Activated CD8-positive, alpha-beta memory T cell treated with anti-CD3 and anti-CD28 coated beads, Interleukin-2, amount 50 U/mL, for 4 hours (primary cell): ENCODE measurements at places on chromosomes 6 and 20.

GRCh38 chr6:169804427-169804826, 53.0 kb downstream of the ERMARD start:
- no peak for DNase-seq

GRCh38 chr6:14472986-14473337, 355.4 kb downstream of the CD83 start:
- DNase-seq: no peak

- DNase-seq: no peak
Observed at GRCh38 chr6:113597231-113597583, 259.9 kb upstream of the MARCKS start.

DNA sequence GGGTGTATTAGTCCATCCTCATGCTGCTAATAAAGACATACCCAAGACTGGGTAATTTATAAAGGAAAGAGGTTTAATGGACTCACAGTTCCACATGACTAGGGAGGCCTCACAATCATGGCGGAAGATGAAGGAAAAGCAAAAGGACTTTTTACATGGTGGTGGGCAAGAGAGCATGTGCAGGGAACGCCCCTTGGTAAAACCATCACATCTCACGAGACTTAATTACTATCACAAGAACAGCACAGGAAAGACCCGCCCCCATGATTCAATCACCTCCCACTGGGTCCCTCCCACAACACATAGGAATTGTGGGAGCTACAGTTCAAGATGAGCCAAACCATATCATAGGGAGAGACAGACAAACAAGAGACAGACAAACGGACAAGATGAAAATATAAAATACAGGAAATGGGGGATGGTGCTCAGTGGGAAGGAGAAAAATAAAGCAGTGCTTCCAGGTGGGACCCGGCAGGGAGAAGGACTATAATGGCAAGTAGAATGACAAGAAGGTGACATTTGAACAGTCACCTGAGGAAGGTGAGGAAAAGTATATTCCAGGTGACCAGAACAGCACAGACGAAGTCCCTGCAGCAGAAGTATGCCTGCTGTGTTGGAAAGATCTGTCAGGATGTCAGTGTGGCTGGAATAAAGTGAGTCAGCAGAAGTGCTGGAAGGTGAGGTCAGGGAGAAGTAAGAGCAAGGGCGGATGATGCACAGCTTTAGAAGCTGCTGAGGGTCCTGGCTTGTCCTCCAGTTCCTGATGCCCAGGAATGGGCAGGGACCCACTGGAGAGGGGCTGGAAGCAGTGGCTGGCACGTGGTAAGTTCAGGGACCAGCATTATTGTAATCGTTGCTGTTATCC, 61.1 kb downstream of the SLC2A10 start:
- DNase-seq: no peak

DNA sequence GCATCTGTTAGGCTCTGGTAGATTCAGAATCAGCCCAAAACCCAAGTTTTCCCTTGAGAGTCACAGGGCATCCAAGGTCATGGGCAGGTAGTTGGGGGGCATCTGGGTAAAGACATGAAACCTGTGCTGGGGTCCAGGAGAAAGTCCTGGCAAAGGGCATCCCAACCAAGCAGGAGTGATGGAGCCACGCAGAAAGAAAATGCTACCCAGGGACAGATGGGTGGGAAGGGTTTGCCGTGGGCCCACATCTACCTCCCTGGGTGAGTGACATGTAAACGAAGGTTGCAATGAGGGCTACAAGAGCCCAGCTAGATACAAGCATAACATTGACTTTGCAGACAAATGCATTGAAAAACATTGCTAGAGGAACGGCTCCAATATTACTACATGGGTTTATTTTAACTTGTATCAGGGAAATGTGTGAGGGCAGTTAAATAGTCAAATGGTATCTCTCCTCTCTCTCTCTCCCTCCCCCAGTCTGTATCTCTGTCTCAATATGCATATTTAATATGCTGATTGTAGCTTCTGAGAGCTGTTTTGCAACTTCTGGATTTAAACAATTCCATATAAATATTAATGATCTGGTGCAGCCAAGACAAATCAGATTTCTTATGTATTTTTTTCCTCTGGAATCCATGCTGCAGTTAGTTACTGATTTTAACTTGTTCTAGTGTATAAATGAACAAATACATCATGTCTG, 135.7 kb downstream of the SYNDIG1 start:
- no peak for DNase-seq

- DNase-seq: no peak
Observed at GRCh38 chr20:51715163-51715855, 52.9 kb downstream of the ATP9A start.

DNA sequence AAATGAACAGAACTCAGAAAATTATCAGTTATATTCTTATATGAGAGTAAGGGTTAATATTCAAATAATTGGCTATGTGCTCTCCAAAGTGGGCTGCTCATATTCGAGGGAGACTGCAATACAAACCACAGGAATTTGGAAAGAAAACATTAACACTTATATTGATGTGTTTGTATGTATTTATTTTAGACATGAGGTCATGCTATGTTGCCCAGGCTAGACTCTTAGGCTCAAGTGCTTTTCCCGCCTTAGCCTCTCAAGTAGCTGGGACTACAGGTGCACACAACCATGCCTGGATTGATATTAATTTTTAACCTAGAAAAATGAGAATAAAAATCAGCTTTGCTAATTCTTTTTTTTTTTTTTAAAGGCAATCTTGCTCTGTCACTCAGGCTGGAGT, 35.0 kb downstream of the BTBD9 start:
- no peak for DNase-seq

DNA sequence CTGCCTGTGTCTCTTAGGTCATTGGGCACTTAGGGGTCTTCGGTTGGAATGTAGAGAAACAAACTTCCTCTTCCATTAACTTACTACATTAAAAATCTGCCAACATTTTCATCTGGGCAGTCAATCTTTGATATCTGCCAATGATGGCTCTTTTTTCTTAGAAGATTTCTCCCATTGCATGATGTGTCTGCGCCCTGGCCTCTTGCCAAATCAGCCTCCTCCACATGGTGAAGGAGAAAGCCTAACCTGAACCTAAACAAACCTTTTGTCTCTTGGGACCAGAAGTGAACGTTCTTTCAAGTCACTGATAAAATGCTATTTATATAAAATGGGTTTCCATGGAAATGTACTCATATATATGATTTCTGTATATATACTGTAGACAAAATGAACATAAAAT, 998.9 kb upstream of the GJE1 start:
- no peak for DNase-seq

DNA sequence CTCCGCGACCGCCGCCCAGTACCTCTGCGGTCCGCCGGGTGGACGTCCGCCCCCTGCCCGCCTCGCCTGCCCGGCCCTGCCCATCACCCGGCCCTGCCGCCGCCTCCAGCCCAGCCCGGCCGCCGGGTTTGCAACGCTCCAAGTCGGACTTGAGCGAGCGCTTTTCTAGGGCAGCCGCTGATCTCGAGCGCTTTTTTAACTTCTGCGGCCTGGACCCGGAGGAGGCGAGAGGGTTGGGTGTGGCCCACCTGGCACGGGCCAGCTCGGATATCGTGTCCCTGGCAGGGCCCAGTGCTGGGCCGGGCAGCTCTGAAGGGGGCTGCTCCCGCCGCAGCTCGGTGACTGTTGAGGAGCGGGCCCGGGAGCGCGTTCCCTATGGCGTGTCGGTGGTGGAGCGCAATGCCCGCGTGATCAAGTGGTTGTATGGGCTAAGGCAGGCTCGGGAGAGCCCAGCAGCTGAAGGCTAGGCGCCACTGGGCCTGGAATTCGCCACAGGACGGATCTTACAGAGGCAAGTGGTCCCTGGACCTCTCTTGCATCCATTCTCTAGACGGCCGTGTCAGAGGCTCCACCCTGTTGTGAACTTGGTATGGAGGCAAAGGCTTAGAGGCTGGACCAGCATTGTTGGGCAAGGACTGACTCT, 11.8 kb downstream of the FAM110A start:
- DNase-seq: peak; percentile 28

GRCh38 chr6:43509984-43510826, at the start of gene LRRC73:
Gene LRRC73, minus strand, starts transcription at chr6:43510346. Its CDS starts 561 bp downstream, at chr6:43509785.
- peak; percentile 82 for DNase-seq

GRCh38 chr6:131390322-131390721, 182.7 kb upstream of the ARG1 start:
- no peak for DNase-seq
